ENCODE measurements at places on chromosomes 4 and X. TPM values are rescaled to one million over a fixed set of nuclear protein-coding genes. Genes with fewer than 3 reads are reported as not detected.

The NPY2R gene
- not detected for total RNA-seq

- DNase-seq, result no peak
These were observed 22.7 kb downstream of the KLF3 start for GRCh38 chr4:38686682-38687081.

The SMIM10 gene
- total RNA-seq, result 4.9 TPM

DNA sequence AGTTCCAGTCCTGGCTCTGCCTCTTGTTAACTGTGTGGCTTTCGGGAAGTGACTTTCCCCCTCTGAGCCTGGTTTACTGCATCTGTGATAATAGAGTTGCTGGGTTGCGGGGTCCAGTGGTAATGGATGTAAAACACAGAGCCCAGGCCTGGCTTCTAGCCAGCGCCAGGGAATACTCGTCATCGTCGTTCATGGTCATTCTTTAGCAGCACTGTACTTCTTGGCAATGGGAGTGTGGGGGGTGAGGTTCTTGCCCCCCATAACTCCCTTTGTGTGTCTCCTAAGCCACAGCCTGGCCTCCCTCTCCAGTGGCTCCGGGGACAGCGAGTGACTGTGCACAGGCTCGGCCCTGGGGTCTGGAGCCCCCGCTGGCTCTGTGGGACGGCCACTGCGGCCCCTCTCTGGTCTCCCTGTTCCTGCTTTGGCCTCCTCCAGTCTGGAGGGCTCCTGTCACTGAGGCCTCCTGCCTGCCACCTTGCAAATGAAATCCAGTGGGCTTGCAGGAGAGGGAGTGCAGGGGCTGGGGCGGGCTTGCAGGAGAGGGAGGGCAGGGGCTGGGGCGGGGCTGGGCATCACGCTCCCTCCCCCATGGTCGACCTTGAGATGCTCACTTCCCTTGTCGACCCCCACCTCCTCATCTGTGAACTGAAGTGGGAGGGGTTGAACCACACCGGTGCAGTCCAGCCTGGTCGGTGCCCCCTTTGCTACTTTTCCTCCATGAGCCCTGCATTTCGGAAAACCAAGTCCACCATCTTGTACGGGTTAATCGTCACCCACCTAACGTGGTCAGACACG, 13.2 kb downstream of the PSAPL1 start:
- DNase-seq, result peak; percentile 47

GRCh38 chr4:139689093-139689722, 23.6 kb downstream of the MGST2 start:
- DNase-seq, result no peak

- DNase-seq, result no peak
These were observed 49.1 kb downstream of the GALNT7 start for GRCh38 chr4:173217727-173218126.

The BEX3 gene
- total RNA-seq, result 80.2 TPM

The MAGEB5 gene
- not detected for total RNA-seq

DNA sequence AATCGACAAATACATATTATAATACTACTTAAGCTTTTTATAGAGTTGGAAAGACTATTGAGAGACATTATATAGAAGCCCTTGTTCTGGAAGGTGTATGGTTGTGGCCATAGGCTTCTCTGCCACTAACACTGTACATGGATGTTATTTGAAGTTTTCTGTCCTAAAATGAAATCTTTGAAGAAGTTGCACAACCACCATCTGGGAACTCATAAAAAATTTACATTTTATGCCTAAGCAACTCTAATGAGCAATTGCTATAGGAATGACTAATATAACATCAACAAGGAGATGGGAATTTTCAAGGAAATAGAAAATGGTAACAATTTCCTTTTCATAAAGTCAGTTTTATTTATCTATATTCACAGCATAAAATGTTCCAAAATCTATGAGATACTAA, 7.4 kb downstream of the HTN1 start:
- no peak for DNase-seq

The FAAH2 gene
- 0.19 TPM for total RNA-seq

GRCh38 chrX:1491851-1492349, 39.2 kb upstream of the ASMTL start:
- no peak for DNase-seq

DNA sequence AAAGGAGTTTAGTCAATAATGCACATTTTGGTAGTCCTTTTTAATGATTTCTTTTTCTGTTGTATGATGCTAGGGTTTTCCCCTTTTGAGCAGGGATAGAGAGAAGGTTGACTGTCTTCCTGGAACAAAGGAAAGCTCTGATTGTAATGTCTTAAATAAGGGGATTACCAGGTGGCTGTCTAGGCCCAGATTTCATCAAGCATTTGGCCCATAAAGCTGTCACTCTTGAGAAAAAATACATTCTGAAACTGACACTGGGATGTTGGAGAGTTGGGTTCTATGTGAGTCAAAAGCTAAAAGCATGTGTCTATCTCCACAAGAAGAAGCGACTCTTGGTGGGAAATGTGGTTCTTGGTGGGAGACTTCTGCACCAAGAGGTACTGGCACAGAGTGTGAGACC, 26.4 kb downstream of the KIAA1210 start:
- no peak for DNase-seq

GRCh38 chrX:9997524-9997923, 30.4 kb downstream of the CLDN34 start:
- DNase-seq, result no peak

The SYTL5 gene
- total RNA-seq, result 4.5 TPM

GRCh38 chr4:100495074-100495473, 22.7 kb downstream of the EMCN start:
- no peak for DNase-seq

GRCh38 chrX:133405498-133406185, 9.6 kb downstream of the GPC4 start:
- DNase-seq, result no peak

The SPANXB1 gene
- not detected for total RNA-seq

DNA sequence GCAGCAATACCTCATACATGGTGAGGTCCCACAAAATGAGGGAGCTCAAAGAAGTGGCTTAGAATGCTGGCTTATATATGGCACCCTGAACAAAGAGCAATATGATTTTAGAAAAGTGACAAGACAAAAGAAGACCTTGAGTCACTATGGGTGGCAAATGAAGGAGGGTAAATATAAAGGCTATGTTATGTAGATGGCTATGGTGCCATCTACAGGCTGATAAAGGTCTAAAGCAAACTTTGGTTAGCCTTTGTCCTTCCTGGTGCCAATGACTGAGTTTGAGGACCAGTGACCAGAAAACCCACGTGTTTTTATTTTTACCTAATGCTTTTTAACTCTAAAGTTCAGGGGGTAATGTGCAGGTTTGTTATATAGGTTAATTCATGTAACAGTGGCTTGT, 151.8 kb downstream of the CCNG2 start:
- no peak for DNase-seq

DNA sequence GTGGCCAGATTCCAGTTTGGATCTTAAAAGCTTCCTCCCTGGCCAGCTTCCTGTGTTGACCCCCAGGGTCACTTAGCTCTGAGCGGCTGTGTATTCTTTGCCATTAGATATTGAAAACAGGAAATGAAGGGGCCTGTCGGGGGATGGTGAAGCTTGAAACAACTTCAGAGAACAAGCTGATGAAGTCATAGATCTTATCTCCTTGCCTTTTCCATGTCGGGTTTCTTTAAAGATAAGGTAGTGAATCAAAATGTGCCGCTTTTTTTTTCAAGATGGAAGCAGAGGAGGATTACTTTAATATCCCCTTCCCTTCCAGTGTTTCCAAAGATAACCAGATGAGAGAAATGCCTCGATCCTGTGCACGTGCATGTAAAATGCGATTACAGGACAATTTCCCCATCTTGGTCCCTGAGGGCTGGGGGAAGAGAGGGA, 508.5 kb downstream of the MID1IP1 start:
- no peak for DNase-seq

- no peak for DNase-seq
These were observed 36.0 kb upstream of the SORCS2 start for GRCh38 chr4:7156328-7156727.

GRCh38 chr4:52865300-52865699, 3.2 kb downstream of the RASL11B start:
- DNase-seq, result no peak

DNA sequence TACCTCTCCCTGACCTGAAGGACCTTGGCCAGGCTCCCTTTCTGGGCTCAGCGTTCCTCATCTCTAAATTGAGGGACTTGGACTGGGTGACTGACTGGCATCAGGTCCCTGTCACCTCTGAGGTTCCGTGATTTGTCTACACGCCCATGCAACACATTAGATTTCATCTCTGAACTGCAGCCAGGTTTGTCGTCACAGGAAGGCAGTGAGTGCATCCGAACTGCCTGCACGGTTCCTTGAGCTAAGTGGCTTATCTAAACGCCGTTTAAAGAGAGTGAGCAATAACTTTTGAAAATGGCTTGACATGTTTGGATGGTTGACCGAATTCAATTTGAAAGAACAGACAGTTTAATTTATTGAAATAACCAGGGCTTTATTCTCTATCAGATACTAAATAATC, 70.1 kb downstream of the PCYT1B start:
- no peak for DNase-seq

The FABP2 gene
- total RNA-seq, result 0.57 TPM

DNA sequence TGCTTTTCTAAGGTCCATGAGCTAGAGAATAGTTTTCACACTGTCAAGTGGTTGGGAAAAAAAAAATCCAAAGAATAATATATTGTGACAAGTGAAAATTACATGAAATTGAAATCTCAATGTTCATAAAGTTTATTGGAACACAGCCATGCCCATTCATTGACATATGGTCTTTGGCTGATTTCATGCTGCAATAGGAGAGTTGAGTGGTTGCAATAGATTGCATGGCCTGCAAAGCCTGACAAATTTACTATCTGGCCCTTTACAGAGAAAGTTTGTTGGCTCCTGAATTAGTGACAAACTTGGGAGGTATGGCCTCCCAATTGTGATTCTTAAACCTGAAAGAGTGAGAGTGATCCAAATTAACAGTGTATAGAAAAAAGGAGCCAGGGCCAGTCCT, 115.5 kb upstream of the FAM9C start:
- DNase-seq, result no peak

The GPR173 gene
- 3.2 TPM for total RNA-seq

DNA sequence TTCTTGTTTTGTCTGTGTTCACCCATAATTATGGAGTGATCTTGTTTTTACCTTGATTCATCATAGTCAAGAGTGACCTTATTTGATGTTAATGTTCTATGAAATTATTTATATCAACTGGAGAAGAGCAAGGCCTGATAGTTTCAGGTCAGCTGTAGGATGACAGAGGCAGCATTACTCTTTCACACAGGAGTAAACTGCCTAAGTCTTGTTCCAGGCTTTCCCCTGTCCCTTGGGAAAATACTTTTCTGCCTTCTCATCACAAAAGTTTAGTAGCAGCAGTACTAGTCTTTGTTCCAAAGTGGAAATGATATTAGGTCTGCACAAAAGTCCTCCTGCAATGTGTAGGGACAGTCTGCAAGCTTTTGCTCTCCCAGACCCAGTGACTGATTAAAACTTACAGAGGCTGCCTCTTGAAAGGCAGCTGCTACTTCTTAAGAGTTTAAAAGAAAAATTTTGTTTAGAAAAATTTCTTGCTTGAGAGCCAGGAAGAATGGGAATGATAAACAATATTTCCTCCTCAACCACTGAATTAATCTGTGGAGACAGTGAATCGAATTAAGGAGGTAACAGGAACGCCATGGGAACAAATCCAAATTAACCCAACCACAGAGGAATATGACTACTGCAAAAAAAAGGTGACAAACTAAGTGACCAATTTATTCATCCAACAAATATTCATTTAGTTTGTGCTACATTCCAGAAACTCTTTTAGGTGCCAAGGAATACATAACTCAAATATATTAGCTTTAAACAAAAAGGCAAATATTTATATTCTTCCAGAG, 991.4 kb upstream of the PABPC4L start:
- no peak for DNase-seq
